ENCODE measurements at places on chromosomes 2 and 18.

- DNase-seq: no peak
These were observed 32.7 kb downstream of the CLIP4 start for GRCh38 chr2:29147963-29148362.

DNA sequence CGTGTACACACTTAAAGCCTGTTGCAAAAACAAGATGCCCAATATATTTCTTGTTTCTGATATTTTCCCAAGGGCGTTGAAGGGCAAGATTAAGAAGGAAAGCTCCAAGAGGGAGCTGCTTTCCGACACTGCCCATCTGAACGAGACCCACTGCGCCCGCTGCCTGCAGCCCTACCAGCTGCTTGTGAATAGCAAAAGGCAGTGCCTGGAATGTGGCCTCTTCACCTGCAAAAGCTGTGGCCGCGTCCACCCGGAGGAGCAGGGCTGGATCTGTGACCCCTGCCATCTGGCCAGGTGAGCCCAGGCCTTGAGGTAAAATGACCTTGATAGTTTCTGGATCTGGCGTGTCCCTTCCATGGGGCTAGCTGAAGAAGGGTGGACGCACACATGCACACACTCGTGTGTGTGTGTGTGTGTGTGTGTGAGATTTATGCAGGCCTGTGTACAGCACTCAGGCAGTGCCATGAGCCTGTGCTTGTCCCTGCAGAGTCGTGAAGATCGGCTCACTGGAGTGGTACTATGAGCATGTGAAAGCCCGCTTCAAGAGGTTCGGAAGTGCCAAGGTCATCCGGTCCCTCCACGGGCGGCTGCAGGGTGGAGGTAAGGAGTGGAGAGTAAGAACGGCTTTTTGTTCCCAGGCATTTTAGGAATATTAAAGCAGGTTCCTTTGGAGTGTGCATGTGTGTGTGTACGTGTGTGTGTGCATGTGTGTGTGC lies 23.6 kb downstream of the MLPH start:
- DNase-seq: no peak

GRCh38 chr18:76131738-76132137 lies 363.3 kb downstream of the ZNF516 start:
- DNase-seq: peak; percentile 37

- DNase-seq: no peak
These were observed 359 bp downstream of the FRZB start for GRCh38 chr2:182866095-182866460.

GRCh38 chr18:30288662-30289414 lies 753.7 kb downstream of the DSC3 start:
- DNase-seq: no peak

DNA sequence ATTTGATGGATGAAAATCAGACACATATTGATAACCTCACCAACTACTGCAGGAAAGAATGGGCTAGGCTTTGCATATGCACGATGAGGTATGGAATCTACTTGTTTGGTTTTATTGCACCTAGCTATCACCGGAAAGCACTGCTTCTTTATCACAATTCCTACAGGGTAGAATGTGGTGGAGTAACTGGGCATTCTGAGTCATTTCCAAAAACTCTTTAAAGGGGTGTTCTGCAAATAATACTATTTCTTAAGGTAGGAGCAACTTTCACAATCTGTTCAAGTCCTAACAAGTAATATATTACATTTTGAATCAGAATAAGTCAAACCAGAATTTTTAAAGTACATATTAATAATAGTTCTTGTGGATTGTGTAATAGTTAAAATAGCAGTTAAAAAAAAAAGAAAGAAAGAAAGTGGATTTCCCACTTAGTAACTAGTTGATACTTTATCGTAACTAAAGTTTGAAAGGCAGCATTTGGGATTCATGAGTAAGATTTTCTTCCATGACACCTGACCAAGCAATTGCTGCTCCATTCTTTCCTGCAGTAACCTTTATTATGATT lies 40.5 kb downstream of the INO80C start:
- DNase-seq: no peak

DNA sequence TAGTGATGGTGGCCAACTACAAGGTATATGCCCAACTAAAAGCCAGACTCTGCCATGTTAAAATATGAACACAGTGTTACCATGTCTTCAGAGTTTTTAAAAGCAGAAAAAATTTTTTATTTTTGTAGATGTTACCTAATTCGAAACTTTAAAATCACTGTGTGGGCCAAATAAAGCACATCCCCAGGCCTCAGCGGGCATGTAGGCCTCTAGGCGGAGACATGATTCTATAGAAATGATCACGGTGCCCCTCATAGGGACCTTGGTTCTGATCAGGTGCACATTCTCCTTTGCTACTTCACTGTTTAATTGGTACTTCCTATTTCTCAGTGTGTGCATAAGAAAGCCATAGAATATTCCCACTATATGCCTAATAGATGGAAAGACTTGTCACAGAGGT lies 349.2 kb downstream of the XIRP2 start:
- DNase-seq: no peak
